ENCODE measurements at places on chromosomes 5 and 9.
A peak's percentile ranks its signal among the peaks of the same experiment; 100 is the strongest.

GRCh38 chr5:138077064-138077696 is 6.7 kb upstream of the WNT8A start:
- DNase-seq: peak; percentile 35

DNA sequence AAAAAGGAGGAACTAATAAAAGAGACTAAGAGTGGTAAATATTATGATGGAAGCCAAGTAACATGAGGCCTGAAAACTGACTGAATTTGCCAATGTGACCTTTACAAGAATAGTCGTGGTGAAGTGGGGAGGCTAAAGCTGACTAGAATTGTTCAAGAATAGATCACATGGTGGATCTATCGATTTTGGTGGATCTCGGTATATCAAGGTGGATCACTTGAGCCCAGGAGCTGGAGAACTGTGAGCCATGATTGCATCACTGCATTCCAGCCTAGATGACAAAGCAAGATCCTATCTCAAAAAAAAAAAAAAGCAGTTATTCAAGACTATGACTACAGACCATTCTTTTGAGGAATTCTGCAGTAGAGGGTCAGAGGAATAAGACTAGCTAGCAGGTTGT is 15.1 kb downstream of the ERMP1 start:
- peak; percentile 64 for DNase-seq

GRCh38 chr9:114372921-114373448 is 14.8 kb downstream of the AKNA start:
- peak; percentile 44 for DNase-seq

- DNase-seq: no peak
These were observed 370.8 kb upstream of the RIOK2 start for GRCh38 chr5:97553604-97554452.

GRCh38 chr5:25488119-25488518 is 843.3 kb upstream of the CDH10 start:
- no peak for DNase-seq

DNA sequence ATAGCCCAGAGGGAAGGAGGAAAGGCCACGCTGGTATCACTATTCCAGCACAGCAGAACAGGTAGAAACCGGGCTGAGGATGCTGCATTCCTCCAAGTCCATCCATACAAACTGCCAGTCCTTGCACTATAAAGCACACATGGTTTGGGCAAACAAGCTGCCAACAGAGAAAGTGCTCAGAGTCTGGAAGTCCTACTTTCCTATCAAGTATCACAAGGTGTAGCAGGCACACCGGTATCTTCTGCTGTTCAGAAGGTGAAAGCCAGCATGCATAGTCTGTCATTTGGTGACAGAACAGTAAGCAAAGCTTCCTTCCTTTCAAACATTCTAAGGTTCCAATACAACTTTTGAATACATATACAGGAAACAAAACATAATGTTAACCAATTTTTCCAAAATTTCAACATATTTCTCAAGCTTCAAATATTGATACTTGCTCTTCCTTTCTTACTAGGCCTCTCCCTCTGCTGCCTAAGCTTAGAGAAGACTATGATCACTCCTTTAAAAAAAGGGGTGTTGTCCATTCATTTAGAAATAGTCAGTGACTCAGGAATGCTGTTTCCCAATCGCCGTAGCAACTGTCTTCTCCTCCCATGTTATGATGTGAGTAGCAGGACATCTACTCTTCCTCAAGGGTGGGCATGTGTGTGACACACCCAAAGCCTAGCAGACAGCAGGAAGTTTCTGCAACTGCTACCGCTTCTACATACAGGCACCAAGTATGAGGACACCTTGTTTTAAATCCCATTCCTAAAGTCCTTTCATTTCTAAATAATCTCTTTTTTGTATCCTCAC is 14.7 kb downstream of the DIAPH1 start:
- peak; percentile 87 for DNase-seq

- DNase-seq: no peak
These were observed 88.3 kb downstream of the LHX2 start for GRCh38 chr9:124099860-124100259.

DNA sequence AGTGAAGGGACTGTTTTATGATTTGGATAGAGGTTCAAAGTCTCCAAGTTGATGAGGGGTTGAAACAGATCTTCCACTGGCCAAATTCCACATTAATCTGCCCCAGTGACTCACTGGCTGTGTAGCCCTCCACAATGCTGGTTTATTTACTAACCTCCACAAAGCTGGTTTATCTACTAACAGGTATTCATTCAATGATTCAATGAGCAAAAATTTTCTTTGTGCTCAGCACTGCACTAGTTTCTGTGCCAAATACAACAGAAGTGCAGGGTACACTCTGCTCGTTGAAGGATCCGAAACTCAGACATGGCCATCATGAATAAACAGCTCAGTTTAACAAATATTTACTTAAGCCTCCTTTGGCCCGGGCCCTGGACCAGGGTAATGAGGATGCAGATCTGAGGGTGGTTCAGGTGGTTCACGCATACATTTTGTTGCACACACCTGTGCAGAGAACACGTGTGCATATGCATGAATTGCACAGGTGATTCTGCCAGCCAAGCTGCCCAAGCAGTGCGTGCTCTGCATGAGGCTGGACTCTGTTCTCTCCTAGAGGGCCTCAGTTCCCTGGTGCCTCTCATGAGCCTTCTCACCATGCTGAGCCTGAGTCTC is 71.0 kb downstream of the SH3PXD2B start:
- no peak for DNase-seq

DNA sequence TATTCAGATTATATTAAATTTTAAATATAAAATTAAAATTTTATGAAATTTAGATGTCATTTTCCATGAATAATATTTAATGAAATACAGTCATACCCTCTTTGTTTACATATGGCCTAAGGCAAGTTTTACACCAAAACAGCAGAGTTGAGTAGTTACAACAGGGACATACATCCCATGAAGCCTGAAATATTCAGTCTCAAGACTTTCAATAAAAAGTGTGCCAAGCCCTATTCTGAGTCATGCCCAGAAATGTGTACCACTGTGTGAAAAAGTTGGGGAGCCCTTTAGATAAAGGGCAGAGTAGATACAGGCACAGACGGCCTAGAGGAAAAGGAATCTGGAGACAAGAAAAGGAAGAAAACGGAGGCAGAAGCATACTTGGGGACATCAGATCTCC is 261.3 kb downstream of the SGCD start:
- no peak for DNase-seq

- no peak for DNase-seq
These were observed 8.0 kb upstream of the PLPP6 start for GRCh38 chr9:4654084-4654483.

DNA sequence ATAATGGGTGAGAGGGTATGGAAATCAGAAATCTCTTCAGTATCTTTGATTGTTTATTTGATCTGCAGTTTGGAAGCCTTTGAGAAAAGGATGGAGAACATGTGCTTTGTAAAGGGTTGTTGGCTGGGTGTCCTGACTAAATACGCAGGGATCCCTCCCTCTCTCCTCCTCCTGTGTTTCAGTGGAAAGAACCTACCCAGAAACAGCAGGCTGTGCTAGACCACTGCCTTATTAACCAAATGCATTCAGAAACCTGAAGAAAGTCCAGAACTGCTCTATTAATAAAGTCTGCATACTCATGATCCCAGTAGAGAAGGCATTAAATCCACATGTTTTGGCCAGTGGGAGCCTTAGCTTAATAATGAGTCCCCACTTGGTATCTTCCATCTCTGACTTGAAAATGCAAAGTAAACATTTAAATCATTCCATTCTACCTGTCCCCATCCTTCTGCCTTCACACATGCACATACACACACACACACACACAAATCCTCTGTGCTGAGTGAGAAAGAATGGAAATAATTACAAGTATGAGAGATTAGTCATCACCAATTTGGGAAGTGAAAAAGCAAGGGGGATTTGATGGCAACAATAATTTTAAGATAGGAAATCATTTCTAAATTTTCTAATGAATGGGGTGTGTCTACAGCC is 10.0 kb upstream of the LECT2 start:
- DNase-seq: no peak

GRCh38 chr5:58451732-58452565 is 7.9 kb downstream of the PLK2 start:
- DNase-seq: peak; percentile 60

DNA sequence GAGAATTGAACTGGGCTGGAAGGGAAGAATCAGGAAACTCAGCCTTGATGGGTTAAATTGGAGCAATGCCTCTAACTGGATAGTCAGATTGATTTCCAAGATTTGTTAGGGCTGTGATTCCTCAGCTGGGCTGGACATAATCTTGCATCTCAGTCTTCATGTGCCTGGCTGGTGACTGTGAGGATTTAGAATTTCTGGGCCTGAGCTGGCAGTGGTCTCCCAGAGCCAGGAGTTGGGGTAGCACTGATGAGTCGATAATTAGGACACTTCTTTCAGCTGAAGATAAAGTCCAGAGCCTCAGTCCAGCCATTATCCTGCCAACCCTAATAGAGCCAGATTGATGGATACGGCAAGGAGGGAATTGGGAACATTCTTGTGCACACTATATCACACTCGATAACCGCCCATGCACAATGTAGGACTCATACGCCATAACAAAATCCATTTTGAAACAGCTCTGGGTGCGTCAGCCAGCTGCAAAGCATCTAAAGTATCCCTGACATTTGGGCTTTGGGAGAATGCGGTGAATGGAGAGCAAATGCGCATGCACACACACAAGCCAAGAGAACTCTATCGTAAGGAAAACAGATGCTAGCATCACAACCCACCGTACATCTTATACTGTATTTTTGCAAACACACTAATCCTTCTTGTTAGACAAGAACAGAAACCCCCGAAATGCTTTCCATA is 405.1 kb upstream of the KLF4 start:
- DNase-seq: no peak

GRCh38 chr5:36651761-36652685 is 45.6 kb downstream of the SLC1A3 start:
- no peak for DNase-seq

DNA sequence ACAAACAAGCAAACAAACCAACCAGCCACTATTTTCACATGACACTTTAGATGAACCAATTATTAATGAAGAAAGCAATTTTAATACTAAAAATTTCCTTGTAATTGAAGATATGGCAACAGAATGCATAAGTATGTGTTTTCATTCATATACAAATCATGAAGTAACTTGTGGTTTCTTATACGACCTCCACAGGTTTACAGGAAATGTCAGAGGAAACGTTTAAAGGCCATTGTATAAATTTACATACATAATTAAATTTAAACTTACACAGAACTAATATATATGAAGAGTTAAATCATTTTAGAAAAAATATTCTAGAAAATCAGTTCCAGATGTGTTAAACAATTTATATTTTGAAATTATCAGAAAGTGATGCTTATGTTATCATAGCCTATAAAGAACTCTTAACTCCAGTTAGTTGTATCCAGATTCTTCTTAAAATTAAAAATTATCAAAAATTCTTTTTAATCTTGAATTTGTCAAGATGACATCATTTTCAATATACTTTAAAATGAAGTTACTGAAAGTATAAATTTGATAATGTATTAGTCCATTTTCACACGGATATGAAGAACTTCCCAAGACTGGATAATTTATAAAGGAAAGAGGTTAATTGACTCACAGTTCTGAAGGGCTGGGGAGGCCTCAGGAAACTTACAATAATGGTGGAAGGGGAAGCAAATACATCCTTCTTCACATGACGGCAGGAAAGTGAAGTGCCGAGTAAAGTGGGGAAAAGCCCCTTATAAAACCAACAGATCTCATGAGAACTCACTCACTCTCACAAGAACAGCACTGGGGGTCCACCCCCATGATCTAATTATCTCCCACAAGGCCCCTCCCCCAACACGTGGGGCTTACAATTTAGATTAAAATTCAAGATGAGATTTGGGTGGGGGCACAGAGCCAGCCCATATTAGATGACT is 192.0 kb downstream of the PIK3R1 start:
- no peak for DNase-seq

- no peak for DNase-seq
These were observed 36.5 kb downstream of the KIF2A start for GRCh38 chr5:62342476-62342837.

DNA sequence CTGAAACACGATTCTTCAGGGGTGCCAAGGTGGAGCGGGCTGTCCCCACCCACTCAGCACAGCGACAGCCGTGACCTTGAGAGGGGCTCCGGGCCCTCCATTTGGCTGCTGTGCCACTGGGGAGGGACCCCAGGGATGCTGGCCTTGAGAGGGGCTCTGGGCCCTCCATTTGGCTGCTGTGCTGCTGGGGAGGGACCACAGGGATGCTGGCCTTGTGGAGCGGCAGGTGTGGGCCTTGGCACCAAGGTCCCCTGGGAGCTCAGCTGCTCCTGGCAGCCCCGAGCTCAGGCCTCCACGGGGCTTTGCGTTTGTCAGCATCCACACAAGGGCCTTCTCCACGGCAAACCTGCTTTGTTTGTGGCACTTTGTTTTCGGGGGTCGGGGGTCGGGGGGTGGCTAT is 137.6 kb upstream of the LPCAT1 start:
- DNase-seq: no peak

DNA sequence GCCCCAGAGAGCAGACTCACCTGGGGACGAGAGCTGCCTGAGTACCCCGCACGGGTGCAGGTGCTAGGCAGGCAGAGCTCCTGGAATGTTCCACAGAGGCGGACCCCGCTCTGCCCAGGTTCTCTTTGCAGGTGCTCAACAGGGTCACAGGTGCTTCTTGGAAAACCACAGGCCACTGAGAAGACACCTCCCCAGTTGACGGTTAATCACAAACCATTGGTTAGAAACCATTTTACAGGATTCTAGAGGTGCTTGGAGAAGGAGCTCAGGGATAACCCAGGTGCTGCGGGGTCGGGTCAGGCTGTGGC is 17.3 kb upstream of the SLC6A19 start:
- no peak for DNase-seq

DNA sequence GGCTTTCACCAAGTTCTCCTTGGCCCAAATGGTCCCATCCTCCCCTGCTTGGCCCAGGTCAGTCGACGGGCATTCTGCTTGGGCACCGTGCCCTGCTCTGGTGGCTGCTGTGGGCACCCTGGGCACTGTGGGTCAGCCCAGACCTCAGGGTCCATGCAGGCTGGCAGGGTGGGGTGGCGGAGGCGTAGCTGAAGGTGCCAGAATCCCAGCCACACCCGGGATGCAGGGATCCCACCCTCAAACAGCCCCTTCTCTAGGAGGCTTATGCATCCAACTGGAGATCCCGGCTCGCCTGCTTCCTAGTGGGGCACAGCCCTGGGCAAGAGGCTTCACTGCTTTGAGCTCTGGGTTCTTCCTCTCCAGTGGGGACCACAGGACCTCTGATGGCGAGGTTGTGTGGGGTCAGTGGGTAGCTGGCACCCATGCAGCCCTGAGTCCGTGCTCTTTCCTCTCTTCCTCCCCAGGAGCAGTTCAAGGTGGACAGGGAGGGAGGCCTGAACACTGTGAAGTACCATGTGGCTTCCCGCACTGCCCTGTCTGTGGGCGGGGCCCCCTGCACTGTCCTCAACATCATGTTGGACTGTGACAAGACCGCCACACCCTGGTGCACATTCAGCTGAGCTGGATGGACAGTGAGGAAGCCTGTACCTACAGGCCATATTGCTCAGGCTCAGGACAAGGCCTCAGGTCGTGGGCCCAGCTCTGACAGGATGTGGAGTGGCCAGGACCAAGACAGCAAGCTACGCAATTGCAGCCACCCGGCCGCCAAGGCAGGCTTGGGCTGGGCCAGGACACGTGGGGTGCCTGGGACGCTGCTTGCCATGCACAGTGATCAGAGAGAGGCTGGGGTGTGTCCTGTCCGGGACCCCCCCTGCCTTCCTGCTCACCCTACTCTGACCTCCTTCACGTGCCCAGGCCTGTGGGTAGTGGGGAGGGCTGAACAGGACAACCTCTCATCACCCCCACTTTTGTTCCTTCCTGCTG is 9.4 kb downstream of the B4GALT7 start:
- no peak for DNase-seq

- DNase-seq: peak; percentile 34
These were observed 241.0 kb downstream of the AOPEP start for GRCh38 chr9:94967482-94967881.

- no peak for DNase-seq
These were observed 17.7 kb downstream of the SLC28A3 start for GRCh38 chr9:84322828-84323227.

- DNase-seq: peak; percentile 37
These were observed 63.2 kb downstream of the ACER2 start for GRCh38 chr9:19471737-19472648.
